ENCODE measurements at places on chromosomes 1 and 21.

DNA sequence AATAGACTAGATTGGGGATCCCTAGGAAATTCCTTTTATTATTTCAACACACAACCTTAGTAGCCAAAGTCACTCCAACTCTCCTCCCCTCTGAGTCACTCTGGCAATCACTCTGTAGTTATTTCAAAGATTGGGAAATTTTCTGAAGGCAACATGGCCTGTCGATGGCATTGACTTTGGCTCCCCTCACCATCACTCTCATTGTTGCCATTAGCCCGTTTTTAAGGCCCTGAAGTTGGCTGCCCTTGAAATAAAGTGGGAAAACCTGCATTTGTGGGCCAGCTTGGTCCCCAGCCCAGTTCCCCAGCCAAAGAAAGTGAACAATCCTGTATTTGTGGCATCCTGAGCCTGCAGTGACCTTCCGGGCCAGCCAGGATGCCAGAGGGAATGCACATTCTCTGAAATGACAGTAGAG lies 52.5 kb downstream of the CDC7 start:
- DNase-seq, result no peak

DNA sequence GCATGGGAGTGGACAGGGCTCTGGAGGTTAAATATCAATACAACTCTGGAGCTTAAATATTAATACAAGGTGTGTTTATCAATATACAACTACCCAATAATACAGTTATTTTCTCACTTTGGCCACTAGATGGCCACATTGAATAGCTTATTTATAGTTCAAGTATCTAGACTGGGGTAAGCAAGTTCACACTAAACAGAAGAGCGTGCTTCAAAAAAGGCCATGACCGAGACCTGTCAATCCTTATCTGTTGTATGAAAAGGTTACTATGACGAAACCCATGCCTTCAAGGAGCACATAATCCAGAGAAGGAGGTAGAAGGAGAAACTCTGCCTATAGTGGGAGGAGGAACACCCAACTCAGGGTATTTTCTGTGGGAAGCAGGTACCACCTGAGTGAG lies 29.1 kb downstream of the CHML start:
- no peak for DNase-seq

- no peak for DNase-seq
These were observed 31.2 kb downstream of the TSEN15 start for GRCh38 chr1:184082541-184083415.

DNA sequence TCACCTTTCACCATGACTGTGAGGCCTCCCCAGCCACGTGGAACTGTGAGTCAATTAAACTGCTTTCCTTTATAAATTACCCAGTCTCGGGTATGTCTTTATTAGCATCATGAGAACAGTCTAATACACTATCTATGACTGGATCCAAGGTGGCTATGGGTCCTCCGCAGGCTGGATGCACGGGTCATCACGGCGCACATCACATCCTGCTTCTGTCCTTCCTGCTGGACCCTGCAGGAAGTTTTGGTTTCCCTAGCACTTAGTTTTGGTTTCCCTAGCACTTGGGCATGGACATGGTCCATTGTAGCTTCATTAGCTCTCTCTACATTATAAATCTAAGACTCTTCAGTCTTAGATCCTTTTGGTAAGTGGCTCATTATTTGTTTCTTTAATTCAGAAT lies 14.2 kb upstream of the PHC2 start:
- DNase-seq, result no peak

GRCh38 chr1:220974431-220974830 lies 95.2 kb downstream of the HLX start:
- no peak for DNase-seq

DNA sequence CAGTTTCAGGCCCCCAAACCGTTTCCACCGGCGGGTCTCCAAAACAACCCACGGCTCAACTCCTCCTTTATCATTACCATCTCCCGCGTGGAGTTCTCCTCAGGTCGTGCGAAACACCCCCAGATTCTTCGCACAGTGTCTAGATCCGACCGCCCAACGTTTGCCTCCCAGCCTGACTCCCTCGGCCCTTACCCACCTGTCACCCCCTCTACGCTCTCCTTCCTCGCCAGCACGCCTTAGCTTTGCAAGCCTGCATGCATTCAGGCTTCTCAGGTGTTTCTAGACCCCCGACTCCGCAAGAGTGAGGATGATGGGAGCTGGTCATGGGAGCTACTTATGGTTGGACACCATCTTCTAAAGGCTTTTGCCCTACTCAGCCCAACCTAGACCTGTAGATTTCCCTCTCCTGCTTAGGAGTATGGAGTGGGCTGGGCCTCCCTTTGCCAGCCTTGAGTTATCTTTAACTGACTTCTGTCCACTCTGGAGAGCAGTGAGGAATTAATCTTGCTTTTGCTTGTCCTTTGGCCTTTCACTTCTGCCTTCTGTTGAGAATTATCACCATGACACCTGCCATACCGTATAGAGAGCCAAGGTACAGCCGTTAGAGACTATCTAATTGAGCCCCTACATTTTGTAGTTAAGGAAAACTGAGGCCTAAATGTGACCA lies 865 bp downstream of the ATP5IF1 start:
- DNase-seq, result peak; percentile 11

DNA sequence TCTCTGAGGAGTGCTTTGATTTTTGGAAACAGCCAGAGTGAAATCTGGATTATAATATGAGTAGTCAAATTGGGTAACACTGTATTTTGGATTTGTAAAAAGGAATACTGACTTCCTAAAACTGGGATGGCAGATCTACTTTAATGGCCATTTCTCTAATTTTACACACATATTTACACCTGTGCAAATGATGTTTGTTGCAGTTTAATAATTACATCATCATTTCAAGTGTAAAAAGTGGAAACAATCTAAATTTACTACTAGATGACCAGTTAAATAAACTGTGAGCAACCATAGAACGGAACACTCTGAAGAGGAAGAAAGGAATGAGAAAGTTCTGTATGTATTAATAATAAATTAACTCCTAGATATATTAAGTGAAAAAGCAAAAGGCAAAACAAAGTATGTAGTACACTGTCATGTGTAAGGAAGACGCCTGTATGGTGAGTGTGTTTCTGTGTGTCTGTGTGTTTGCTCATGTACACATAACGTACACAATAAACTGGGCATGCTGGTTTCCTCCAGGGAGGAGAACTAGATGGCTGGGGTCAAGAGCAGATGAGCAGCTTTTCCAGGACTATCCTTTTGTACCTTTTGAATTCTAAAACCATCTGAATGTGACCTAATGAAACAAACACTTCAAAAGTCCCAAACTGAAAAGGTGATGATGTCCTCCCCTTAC lies 2.9 kb upstream of the RHEX start:
- DNase-seq, result no peak

DNA sequence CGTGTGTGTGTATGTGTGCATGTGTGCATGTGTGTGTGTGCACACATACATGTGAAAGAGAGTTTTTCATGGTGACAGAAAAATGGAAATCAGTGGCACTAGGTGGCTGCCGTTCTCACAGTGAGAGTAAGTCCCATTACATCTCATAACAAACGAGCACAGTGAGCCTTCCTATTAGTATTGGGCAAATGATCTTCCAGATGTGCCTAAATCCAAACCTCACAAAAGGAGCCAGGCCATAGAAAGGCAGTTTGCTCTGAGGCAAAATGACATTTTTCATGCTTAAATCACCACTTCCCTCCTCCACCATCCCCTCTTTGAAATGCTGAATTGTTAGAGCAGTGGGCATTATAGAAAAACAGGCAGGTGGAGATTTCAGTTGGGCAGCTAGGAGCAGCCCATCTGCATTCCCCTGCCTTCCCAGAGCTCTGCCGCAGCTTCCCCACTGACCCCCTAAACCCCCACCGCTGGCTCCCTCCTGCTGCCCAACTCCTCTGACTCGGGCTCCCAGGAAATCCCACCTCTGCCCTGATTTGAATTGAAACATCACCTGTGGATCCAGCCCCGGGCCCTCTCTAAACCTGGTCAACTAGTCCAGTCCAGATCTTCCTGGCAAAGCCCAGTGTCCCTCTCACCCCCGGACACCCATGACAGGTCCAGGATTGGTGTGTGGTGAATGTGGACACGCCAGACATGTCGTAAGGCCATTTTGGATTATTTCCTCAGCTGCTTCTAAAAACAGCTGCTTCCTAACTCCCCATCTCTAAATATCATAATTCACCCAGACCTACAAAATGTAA lies 190.5 kb downstream of the SEC16B start:
- DNase-seq, result no peak
